Frontal cortex (tissue), 4 donors: ENCODE measurements at places on chromosomes 2 and 18.

DNA sequence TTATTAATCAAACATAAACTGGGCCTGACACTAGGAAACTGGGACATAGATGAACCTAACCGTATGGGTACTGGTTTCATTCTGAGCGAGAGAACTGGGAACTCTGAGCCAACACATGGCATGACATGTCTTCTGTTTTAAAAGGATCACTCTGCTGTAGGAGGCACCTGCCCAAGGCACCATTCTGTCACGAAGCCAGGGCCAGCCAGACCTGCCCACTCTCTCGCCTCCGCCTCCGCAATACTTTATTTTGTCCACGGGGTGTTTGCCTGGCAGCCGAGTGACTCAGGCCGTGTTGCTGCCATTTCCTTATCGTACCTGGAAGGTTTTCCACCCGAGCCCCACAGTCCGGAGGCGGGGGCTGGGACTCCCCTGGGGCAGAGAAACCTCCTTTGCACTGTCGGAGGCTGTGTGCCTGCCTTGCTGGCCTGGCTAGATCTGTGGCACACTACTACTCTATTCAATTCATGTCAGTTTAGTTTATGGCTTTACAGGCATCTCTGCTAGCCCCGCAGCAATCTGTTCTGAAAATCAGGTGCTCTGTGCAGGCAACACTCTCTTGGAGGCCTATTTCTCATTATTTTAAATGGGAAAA lies 120.4 kb upstream of the ACKR3 start:
- no peak for DNase-seq

GRCh38 chr2:219209236-219210195 lies 2.9 kb downstream of the ZFAND2B start:
- DNase-seq, result no peak

DNA sequence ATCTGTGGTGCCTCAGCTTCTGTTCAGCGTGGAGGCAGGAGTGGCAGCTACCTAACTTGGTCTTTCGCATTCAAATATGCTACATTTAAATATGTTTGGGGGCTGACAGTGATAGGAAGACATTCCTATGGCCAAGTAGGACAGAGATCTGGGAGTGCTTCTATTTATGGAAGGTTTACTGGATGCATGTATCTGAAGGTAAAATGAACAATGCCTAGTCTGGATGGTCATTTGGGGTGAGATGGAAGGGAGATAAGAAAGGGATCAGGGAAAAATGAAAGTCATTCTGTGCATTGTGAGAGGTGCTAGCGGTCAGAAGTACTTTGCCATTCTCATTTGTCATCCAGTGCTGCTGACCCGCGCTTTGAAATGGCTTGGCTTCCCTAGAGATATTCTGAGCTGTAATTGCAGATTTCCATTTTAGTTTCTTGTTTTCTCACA lies 300.9 kb upstream of the FBXO11 start:
- DNase-seq, result no peak

GRCh38 chr2:69628325-69629021 lies 15.1 kb downstream of the AAK1 start:
- DNase-seq, result no peak

DNA sequence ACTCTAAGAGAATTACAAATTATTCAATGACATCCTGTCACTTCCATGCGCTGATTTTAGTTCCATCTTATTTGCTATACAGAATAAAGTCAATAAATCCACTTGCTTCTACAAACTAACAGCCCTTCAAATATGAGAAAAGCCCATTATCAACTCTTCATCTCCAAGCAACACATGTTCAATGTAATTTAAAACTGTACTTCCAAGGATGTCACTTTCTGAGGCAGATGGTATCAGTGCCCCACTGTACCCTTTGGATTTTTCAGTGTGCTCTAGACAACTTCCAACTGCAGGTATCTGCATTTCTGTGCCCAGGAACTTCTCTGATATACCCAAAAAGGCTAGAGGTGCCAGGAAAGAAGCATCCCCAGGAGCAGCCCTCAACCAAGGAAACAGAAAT lies 87.6 kb downstream of the SMAD2 start:
- DNase-seq, result no peak

DNA sequence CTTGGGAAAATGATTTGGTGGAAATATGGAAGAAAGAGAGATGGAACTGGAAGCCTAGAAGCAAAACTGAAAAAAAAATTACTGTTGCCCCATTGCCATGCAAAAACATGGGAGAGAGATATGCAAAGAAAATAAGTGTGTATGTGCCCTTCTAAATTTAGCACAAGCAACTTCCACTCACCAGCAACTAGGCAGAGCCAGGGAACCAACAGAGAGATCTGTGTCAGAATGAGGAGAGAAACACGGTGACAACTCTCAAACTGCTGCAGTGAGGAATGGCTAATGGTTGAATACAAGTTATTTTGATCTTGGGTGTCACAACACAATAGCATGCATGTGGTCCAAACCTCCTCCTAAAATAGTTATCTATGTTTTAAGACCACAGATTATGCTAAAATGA lies 10.9 kb downstream of the DSC2 start:
- DNase-seq, result no peak

DNA sequence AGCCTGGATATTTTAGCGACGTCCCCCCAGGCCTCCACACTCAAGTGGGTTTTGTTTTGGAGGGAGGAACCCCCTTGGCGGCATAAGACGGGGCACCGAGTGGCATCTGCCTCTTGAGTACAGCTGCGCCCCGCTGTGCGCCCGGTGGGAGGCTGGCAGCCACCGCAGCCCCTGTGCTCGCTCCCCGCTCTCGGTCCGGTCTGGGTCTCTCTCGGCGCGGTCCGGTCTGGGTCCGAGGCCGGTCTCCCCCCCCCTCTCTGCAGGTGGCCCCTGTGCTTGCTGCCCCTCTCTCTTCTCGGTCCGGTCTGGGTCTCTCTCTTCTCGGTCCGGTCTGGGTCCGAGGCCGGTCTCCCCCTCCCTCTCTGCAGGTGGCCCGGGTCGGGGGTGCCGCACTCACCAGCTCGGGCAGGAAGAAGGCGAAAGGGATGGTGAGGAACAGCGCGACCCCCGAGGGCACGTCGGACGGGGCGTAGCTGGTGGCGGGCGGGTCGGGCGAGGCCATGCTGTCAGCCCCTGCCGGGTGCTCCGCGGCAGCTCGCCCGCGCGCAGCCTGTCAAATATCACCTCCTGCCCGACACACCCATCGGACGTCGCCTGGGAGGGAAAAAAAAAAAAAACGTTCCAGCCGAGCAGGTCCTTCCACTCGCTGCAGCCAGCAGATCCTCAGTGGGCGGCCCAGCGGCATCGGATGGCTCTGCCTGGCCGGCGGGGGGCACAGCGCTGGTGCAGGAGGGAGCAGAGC lies at the start of gene MALL:
MALL (minus strand) TSS at position 532 of the 742 bp plus-strand sequence; CDS start at position 502, 30 bp downstream.
- DNase-seq, result no peak

DNA sequence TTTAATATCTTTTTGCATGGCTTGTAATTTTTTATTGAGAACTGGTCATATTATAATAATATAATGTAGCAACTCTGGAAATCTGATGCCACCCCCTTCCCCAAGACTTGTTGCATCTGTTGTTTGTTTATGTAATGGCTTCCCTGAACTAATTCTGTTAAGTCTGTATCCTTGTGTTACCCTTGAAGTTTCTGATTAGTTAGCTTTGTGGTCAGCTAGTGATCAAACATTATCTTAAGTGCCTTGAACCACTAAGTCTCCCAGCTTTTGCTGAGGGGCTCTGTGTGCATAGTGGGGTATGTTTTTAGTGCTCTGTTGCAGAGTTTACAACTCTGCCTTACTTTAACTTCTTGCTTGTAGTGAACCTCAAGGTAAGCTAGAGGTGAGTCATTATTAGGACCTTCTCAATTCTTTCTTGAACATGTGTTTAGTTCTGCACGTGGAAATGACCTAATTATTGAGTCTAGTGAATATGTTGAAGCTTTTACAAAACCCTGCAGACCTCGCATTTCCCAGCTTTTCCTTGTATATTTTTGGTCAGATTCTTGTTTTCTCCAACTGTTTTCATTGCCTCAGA lies 24.8 kb downstream of the SMCHD1 start:
- no peak for DNase-seq

GRCh38 chr2:68248361-68248760 lies 4.0 kb downstream of the PPP3R1 start:
- no peak for DNase-seq

DNA sequence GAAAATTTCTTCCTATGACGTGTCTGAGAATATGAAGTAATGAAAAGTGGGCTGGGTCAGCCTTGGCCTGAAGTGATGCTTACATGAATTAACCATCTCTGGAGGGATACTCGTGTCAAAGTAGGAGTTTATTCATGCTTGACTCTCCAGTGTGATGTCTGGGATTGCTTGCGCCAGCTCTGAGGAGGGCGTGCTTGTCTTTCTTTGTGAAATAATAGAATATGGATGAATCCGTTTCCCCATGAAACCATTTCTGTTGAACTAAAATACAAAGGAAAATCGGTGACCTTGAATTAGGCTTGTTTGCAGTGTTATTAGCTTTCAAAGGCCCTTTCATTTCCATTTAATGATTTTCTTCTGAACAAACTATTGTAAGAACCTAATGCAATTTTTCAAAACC lies 77.9 kb downstream of the EML6 start:
- DNase-seq, result no peak
